ENCODE measurements at places on chromosomes 1 and 21.

DNA sequence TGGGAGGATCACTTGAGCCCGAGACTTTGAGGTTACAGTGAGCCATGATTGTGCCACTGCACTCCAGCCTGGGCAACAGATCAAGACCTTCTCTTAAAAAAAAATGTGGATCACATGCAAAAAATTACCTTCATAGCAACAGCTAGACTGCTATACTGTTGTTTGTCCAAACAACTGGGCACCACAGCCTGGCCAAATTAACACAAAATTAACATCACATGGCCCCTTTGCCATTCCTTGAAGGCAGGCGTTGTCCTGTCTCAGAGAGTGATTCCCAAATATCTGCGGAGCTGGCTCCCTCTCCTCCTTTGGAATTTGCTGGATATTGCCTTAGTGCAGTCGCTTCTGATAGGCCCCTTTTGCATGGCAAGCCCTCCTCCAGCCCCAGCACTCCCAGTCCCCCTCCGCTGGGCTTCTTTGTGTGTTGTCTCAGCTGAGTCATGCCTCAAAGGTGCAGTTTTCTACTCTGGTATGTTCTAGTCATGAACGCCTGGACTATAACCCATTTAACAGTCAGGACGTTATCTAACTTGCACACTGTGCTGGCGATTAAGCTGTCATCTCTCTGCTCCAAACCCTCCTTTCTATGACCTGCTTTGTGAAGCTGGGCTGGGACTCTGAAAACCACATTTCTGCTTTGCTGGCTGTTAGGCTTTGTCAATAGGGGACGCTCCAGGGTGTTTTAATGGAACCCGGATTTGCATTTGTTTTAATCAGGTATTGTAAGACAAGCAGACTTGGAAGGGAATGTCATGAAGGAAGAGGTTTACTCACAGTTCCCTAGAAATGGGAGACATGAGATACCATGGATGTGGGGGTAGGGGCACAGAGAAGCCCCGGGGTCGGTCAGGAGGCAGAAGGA, 20.1 kb upstream of the HPCAL4 start:
- DNase-seq: no peak

GRCh38 chr1:1013922-1014648, 788 bp downstream of the ISG15 start:
- DNase-seq: no peak

- no peak for DNase-seq
Measured at GRCh38 chr1:229554886-229555621, 3.5 kb downstream of the ABCB10 start.

GRCh38 chr1:163205513-163205912, 2.8 kb upstream of the RGS5 start:
- DNase-seq: peak; percentile 18

GRCh38 chr1:221488550-221488949, 253.3 kb downstream of the DUSP10 start:
- no peak for DNase-seq

DNA sequence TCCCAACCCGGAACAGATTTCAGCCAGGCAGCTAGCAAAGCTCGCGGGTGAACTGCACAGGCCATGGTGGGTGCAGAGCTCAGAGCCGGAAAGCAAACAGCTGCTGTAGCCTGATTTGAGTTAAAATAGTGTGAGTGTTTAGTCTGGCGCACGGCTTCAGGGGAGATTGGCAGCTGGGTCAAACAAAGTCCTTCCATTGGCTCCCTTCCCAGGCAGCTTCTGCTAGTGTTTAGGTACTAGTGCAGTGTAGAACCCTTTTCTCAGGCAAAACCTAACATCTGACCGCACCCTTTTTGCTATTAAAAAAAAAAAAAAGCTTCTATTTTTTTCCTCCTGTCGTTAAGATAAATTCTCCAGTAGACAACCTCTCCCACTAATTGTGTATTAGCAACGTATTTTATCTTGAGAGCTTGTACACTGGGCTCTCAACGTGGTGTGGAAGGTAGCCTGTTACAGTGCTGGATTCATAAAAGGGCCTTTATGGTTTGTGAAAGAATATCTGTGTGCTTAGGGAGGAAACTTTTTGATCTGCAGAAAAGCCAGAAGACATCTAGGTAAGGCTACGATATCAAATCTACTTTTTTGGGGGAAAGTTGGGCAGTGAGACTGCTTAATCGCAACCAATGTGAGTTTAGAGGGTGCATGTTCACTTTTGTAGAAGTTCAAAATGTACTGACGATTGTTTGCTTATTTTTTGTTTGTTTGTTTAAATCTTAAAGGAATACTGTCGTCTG, 689.6 kb downstream of the USP25 start:
- peak; percentile 92 for DNase-seq

DNA sequence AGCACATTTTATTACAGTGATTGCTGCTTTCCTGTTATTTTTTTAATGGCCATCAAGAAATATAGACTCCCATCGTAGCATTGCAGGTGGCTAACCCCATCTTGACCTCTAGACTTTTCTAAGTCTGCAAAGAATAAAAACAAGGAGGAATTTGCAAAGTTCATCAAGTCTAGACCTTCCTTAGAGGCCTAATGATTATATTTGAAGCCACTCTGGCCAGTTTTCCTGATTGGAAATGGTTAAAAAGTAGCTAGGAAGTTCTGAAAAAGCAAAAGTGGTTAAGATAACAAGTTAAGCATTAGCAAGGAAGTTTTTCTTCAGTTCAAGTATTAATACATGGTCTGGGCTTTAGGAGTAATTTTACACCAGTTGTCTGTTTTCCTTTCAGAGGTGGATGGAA, 16.7 kb upstream of the KCNJ15 start:
- DNase-seq: peak; percentile 45

All from astrocyte of the spinal cord (primary cell).